ENCODE measurements at places on chromosomes 13 and 19.
A peak's percentile ranks its signal among the peaks of the same experiment; 100 is the strongest.

DNA sequence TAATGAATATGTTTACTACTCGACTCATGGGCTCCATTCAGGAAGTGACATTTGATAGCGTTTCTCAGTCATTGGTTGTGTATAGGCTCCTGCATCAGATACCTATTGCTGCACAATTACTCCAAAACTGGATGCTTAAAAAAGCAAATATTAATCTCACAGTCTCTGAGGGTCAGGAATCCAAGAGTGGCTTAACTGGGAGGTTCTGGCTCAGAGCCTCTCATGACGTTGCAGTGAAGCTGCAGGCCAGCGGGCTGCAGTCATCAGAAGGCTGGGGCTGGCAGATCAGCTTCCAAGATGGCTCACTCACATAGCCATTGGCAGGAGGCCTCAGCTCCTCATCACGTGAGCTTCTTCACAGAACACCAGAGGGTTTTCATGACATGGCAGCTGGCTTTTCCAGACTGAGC, 525.1 kb upstream of the NBEA start:
- no peak for DNase-seq

DNA sequence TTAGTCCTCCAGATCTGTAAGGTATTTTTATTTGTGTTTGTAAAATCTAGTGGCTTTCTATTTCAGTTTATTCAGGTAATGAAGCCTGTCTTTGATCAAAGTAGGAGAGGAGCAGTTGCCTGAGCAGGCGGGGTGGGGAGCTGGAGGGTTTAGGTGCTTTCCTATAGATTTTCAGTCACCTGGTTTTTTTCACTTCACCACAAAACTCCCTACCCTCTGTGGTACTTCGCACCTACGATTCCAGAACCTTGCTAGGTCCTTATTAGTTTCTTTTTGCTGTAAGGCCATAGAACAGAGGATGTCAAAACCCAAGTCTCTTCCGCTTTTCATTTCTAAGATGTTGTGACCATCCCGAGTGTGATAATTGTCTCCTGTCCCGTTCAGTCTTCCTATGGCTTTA, 26.6 kb downstream of the SLAIN1 start:
- DNase-seq: peak; percentile 9

- DNase-seq: no peak
Measured at GRCh38 chr13:27264181-27264580, 6.4 kb upstream of the RASL11A start.

- DNase-seq: no peak
Measured at GRCh38 chr19:4967738-4968461, 1.0 kb upstream of the KDM4B start.

- DNase-seq: no peak
Measured at GRCh38 chr19:5558101-5558621, 9.6 kb downstream of the TINCR start.

DNA sequence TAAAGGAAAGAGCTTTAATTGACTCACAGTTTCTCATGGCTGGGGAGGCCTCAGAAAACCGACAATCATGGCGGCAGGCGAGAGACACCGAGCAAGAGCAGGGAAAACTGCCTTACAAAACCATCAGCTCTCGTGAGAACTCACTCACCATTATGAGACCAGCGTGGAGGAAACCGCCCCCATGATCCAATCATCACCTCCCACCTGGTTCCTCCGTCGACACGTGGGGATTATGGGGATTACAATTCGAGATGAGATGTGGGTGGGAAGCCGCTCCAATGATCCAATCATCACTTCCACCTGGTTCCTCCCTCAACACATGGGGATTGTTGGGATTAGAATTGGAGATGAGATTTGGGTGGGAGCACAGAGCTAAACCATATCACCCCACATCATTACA, 293.9 kb downstream of the ABCC4 start:
- no peak for DNase-seq

DNA sequence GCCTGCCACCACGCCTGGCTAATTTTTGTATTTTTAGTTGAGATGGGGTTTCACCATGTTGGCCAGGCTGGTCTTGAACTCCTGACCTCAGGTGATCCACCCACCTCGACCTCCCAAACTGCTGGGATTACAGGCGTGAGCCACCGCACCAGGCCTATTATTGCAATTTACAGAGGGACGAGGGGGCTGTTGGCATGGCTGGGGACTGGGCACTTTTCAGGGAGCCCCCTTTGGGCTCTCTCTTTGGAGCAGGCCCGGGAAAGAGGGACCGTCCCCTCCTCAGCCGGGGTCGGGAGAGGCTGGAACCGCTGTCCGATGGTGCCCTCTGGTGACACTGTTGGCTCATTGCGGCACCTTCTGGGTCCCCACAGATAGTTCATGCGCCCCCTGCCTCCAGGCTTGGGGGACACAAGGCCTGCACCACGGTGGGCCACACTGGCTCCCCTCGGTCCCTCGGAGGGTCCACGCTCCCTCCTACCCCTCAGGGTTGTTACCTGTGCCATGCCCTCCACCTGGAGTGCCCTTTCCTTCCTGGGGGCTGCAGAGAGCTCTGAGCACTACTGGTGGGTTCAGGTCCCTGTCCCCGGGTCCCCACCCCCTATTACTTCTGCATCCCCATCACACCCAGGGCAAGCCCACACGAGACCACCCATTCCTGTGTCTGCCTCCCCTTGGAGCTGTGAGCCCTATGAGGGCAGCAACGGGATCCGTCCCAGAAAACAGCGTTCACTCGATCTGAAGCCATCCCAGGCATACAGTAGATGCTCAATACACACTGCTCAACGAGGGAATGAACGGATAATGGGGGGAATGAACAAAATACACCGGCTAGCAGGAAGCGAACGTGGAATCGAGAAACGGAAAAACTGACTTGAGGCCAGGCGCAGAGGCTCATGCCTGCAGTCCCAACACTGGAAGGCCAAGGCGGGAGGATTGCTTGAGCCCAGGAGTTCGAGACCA, 12.5 kb downstream of the FEM1A start:
- DNase-seq: peak; percentile 64

GRCh38 chr13:74910415-74910814, 571.6 kb downstream of the TBC1D4 start:
- DNase-seq: no peak

DNA sequence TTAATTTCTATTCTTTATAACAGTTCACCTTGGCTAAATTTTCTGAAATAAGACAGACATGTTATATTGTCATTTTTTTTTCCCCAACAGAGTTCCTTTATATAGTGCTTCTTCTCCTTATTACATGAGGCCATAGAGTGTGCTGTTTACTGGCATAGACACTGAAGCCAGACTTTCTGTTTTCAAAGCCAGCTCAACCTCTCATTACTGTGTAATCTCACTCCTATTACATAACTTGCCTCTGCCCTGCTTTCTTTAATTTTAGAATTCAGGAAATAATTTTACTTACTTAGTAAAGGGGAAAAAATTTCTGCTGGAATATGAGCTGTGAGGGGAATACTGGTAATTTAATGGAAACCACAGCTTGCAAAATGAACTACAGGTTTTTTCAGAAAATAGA, 1380.4 kb downstream of the SLITRK1 start:
- DNase-seq: no peak

DNA sequence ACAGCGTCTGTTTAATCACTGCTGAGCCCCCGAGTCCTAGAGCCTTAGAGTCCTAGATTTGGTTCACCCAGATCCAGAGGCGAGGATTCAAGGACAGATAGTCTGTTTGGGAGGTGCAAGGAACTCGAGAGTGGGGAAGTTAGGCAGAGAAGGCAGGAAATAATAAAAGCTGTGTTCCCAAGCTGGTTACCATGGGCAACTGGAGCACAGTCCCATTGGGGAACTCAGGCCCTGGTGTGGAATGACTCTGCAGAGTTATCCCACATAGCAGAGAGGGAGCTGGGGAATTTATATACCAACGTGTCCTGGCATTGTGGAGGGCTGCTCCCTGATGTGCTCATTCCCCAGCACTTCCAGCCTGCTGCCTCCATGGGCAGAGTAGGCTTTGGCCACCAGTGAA, 9.7 kb downstream of the IGSF23 start:
- no peak for DNase-seq

- DNase-seq: no peak
Measured at GRCh38 chr19:53112286-53112685, 9.1 kb upstream of the ZNF160 start.

DNA sequence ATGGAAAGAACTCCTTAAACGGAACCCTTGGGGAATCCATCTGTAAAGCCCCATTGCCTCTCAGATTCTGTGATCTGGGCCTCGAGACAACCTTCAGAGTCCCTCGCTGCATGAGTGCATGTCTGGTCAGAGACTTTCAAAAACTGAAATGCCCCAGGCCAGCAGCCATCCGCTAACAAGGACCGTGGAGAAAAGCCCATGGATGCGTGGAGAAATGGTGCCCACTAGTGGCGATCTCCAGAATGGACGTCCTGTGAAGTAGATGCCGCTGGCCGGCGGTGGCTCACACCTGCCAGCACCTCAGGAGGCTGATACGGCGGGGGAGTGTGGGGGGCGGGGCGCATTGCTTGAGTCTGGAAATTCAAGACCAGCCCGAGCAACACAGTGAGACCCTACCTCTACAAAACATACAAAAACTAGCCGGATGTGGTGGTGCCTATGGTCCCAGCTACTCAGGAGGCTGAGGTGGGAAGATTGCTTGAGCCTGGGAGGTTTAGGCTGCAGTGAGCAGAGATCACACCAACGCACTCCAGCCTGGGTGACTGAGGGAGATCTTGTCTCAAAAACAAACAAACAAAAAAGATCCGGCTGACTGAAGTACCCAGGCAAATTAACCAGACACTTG, 7.9 kb upstream of the CDC16 start:
- peak; percentile 87 for DNase-seq

DNA sequence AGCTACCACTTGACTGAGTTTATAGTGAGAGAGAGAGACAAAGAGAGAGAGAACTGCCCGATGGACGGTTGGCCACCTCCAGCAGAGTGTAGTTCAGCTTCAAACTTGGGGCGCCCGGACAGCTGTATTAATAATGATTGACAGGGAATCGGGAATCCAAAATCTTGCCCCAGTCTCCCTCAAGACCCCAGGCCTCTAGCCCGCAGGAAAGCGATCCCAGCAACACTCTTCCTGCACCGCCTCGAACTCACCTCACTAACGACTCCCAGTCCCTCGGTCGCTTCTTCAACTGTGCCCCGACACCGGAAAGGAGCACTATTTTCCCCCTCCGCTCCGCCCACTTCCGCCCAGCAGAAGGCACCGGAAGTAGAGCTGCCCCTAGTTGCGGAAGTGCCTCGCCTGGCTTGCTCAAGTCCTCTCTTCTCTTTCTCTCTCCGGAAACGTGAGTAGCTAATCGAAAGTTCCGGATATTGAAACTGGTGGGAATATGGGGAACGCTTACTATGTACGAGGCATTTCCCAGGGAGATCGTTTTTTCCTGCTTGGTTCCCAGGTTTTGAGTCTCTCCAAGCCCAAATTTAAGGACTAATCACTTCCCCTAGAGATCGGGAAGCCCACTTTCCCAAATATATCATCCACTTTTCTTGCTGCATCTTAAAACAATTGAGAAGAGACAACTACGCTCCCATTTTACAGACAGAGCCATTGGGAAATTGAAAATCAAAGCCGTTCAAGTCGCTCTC, at the start of gene NOSIP:
NOSIP (minus strand) TSS at position 293 of the 743 bp plus-strand sequence. CDS start 19,865 bp downstream, outside the sequence.
- peak; percentile 97 for DNase-seq

GRCh38 chr13:109271555-109272541, 514.5 kb downstream of the IRS2 start:
- no peak for DNase-seq

- no peak for DNase-seq
Measured at GRCh38 chr13:20399961-20400360, 125.7 kb downstream of the CRYL1 start.

DNA sequence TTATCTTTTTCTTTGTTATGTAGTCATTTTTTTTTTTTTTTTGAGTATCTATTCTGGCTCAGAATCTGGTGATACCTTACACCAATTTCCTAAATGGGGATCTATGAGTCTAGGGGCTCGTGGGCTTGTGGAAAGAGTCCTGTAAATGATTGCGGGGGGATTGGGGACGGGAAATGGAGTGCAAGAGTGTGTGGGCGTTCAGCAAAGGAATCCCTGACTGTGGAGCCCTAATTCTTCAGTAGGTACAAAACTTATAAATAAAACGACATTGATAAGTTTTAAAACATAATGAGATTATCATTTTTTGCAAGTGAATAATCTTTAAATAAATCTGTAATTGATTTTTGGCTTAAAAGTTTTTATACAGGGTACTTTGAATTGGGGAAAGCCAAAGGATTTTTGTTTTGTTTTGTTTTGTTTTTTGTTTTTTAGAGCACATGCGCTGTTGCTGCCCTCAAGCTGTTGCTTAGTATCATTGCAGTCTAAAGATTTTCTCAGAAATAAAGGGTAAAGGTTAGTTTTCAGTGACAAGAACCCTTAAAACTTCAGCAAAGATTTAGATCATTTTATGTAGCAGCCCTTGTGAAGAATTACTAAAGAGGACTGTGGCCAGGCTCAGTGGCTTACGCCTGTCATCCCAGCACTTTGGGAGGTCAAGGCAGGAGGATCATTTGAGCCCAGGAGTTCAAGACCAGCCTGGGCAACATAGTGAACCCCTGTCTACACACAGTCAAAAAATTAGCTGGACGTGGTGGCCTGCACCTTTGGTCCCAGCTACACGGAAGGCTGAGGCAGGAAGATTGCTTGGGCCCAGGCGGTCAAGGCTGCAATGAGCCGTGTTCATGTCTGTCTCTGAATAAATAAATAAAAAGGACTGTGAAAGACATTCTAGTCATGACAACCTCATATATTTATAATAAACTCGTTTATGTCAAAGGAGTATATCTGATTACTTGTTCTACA, 1.7 kb downstream of the ERCC5 start:
- no peak for DNase-seq

GRCh38 chr13:84466461-84466860, 584.2 kb upstream of the SLITRK1 start:
- DNase-seq: no peak

- no peak for DNase-seq
Measured at GRCh38 chr13:32472194-32472621, 44.3 kb upstream of the N4BP2L1 start.

DNA sequence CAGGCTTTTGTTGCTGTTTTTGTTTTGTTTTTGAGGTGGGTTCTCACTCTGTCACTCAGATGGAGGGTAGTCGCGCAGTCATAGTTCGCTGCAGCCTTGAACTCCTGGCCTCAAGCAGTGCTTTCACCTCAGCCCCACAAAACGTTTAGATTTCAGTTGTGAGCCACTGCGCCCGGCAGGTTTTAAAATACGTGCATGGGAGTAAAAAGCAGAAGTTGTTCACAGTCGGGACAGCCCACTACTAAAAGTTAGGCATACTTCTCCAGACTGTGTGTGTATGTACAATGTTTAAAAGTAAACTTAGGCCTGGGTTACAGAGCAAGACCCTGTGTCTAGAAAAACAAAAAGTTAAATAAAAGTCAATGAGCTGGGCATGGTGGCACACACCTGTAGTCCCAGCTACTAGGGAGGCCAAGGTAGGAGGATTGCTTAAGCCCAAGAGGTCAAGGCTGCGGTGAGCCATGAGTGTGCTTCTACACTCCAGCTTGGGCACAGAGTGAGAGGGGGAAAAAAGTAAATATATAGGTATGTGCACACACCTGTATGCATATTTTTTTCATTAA, 6.1 kb downstream of the SAFB start:
- DNase-seq: no peak

DNA sequence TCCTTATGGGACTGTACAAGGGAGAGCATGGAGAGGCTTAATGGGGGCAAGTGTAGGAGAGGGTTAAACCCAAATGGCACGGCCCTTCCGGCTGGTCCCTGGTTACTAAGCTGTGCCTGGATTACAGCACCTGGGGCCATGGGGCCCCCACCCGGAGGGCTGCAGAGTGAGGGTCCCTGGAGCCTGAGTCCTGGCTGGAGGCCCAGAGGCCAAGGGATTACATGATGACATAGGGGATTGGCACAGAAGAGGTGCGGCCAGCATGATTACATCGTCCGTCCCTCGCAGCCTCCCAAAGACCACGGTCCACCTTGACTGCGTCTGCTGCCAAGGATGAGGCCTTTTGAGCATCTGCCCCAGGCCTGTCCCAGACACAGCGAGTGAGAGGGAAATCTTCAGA, 149.4 kb downstream of the URI1 start:
- DNase-seq: no peak

Data from activated naive CD4-positive, alpha-beta T cell treated with Interleukin-2 at 50 U/mL for 16 hours (primary cell).